ENCODE measurements at places on chromosomes 6 and 20. TPM values are rescaled to one million over a fixed set of nuclear protein-coding genes. Genes with fewer than 3 reads are reported as not detected.

SYCP2 gene
- polyA plus RNA-seq: 0.24 TPM

SLC32A1 gene
- not detected for polyA plus RNA-seq

HLA-DPA1 gene
- 1.9 TPM for polyA plus RNA-seq

SEMG2 gene
- polyA plus RNA-seq: not detected

PDE10A gene
- not detected for polyA plus RNA-seq

SLC44A4 gene
- not detected for polyA plus RNA-seq

ADISSP gene
- 63.4 TPM for polyA plus RNA-seq
